ENCODE measurements at places on chromosomes 11 and 22. TPM values are rescaled to one million over a fixed set of nuclear protein-coding genes. Genes with fewer than 3 reads are reported as not detected.
A peak's percentile ranks its signal among the peaks of the same experiment; 100 is the strongest.

DNA sequence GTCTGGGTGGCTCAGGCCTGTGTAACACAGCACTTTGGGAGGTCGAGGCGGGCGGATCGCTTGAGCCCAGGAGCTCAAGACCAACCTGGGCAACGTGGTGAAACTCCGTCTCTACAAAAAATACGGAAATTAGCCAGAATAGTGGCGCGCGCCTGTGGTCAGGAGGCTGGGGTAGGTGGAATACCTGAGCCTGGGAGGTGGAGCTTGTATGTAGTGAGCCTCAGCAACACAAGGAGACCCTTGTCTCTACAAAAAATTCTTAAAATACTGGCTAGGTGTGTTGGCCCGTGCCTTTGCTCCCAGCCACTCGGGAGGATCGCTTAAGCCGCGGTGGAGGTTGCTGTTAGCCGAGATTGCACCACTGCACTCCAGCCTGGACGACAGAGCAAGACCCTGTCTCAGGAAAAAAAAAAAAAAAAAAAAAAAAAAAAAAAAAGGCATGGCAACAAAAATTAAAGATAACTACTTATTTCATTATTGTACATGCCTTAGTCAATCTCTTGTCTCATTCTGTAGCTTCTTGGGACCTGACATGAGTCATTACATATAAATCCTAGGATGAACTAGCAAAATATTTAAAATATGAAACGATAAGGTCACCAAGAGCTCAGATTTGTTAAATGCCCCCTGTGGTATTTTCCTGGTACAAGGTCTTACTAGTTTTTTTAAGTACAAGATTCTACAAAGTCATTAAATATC lies 1.1 kb downstream of the TAF1D start:
- no peaks in the 10 kb centered on the region for H3K27me3 ChIP-seq
- peaks cover 45% of the 10 kb centered on the region for H3K36me3 ChIP-seq
- H3K4me3 ChIP-seq, result peak overlapping the region; percentile 88
- DNase-seq, result peak; percentile 22
- H3K27ac ChIP-seq, result peak overlapping the region; percentile 97

DNA sequence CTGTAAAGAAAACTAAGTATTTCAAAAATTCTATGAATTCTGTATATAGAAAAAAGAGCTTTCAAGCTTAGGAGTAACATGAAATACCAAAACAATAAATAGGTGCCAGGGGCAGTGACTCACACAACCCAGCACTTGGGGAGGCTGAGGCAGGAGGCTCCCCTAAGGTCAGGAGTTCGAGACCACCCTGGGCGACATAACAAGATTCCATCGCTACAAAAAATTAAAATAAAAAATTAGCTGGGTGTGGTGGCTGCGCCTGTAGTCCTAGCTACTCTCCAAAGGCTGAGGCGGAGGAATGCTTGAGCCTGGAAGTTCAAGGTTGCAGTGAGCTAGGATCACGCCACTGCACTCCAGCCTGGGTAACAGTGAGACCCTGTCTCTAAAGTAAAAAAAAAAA lies 21.5 kb downstream of the ZNF280B start:
- DNase-seq, result no peak
- H3K27ac ChIP-seq, result no peak overlapping the region
- no peaks in the 10 kb centered on the region for H3K4me1 ChIP-seq
- peaks cover 8% of the 10 kb centered on the region for H3K36me3 ChIP-seq

GRCh38 chr11:17529844-17530185 lies 14.4 kb downstream of the USH1C start:
- no peak overlapping the region for H3K27ac ChIP-seq
- no peaks in the 10 kb centered on the region for H3K4me1 ChIP-seq
- DNase-seq, result no peak
- H3K4me3 ChIP-seq, result no peak overlapping the region
- H3K27me3 ChIP-seq, result peaks cover 3% of the 10 kb centered on the region

GRCh38 chr22:35431483-35432227 lies 31.7 kb downstream of the MCM5 start:
- H3K4me1 ChIP-seq, result no peaks in the 10 kb centered on the region
- no peaks in the 10 kb centered on the region for H3K27me3 ChIP-seq
- no peak overlapping the region for H3K27ac ChIP-seq
- peaks cover 23% of the 10 kb centered on the region for H3K36me3 ChIP-seq
- no peak overlapping the region for H3K4me3 ChIP-seq

DNA sequence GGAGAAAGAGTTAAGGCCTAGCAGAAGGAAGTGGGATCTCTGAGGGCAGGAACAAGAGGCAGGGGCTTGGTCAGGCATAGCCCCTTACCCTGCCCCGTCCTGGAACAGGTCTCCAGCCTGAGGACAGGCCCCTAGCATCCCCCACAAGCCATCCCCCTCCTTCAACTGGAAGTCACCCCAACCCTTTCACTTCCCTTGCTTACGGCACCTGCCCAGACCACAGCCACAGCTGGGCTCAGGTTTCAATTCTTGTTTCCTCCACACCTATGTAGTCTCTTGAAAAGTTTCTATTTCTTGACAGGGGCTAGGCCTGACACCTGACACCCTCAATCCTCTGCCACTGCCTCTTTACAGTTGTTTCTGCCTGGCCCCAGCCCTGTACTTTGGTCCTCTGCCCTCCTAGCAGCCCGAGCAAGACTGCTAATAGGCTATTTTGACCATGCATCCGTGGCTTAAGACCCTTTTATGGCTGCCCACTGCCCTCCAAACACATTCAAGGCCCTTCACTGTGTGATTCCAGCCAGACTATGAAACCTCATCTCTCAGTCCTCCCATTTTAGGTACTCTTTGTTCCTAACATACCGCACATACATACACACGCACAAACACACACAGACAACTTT lies 10.9 kb upstream of the FCHSD2 start:
- peaks cover 64% of the 10 kb centered on the region for H3K4me1 ChIP-seq
- H3K4me3 ChIP-seq, result no peak overlapping the region
- peak overlapping the region; percentile 63 for H3K27ac ChIP-seq
- H3K27me3 ChIP-seq, result no peaks in the 10 kb centered on the region
- DNase-seq, result peak; percentile 64
- H3K36me3 ChIP-seq, result no peaks in the 10 kb centered on the region

DNA sequence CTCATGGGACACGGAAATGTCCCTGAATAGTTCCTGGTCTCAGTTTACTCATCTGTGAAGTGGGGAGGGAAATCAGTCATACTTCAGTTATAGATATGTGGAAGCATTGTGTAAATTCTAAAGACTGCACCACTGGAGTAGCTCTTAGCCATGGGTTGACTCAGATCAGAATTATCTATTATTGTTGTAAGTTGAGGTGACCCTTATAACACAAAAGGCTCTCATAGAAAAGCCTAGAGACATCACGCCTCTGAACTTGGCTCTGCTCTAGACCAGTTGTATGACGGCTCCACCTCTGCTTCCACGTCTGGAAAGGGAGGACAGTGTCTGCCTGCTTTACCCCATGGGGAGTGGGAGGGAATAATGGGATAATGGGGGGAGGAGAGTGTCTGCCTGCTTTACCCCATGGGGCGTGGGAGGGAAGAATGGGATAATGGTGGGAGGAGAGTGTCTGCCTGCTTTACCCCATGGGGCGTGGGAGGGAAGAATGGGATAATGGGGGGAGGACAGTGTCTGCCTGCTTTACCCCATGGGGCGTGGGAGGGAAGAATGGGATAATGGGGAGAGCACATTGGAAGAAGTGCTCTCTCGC lies 98.2 kb downstream of the AMOTL1 start:
- H3K4me1 ChIP-seq, result no peaks in the 10 kb centered on the region
- no peak overlapping the region for H3K27ac ChIP-seq
- DNase-seq, result no peak
- H3K27me3 ChIP-seq, result no peaks in the 10 kb centered on the region
- H3K4me3 ChIP-seq, result no peak overlapping the region

- no peak overlapping the region for H3K4me3 ChIP-seq
- H3K27me3 ChIP-seq, result no peaks in the 10 kb centered on the region
- DNase-seq, result no peak
- no peak overlapping the region for H3K27ac ChIP-seq
- H3K36me3 ChIP-seq, result peaks cover 2% of the 10 kb centered on the region
Observed at GRCh38 chr22:36879775-36880174, 19.0 kb downstream of the NCF4 start.

DNA sequence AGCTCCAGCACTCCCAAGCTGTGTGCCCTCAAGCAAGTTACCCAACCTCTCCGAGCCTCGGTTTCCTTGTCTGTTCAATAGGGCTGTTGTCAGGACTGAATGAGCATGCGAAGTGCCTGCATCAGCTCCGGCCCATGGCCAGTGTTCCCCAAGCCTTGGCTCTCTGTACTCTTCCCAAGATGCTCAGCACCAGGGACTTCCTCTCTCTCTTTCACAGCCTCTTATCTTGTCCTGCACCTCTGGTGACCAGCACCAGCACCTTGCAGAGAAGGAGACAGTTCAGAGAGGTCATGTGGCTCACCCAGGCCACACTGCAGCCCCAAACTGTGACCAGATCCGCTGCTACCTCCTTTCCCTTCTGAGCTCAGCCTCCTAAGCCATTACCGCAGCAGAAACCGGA lies 120.3 kb upstream of the ANO1 start:
- DNase-seq, result no peak
- no peak overlapping the region for H3K27ac ChIP-seq
- H3K4me3 ChIP-seq, result no peak overlapping the region
- H3K36me3 ChIP-seq, result no peaks in the 10 kb centered on the region

GRCh38 chr22:42773167-42773566 lies 52.5 kb upstream of the A4GALT start:
- H3K4me3 ChIP-seq, result no peak overlapping the region
- no peak for DNase-seq
- H3K27ac ChIP-seq, result no peak overlapping the region
- H3K27me3 ChIP-seq, result no peaks in the 10 kb centered on the region

- no peak overlapping the region for H3K27ac ChIP-seq
- no peaks in the 10 kb centered on the region for H3K36me3 ChIP-seq
- H3K4me3 ChIP-seq, result no peak overlapping the region
- H3K27me3 ChIP-seq, result no peaks in the 10 kb centered on the region
- DNase-seq, result no peak
Observed at GRCh38 chr11:119907122-119907851, 178.3 kb upstream of the NECTIN1 start.

DNA sequence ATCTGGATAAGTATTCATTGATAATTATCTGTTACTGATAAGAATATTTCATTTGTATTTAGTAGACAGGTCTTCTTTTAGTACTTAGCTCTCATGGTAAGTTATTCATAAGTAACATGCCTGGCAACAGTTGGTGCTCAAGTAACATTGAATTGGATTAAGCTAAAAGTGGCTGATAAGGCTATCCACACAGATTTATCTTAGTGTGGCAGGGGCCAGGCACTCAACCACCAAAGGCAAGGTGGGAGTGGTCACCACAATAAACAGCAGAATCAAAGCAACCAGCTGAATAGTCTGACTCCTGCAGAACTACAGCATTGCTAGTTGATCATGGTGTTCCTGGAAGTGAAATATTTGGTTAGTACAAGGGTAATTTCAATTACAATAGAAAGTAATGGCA lies 33.0 kb upstream of the NARS2 start:
- DNase-seq, result no peak
- H3K27ac ChIP-seq, result no peak overlapping the region
- no peaks in the 10 kb centered on the region for H3K4me1 ChIP-seq
- H3K4me3 ChIP-seq, result no peak overlapping the region

- H3K27me3 ChIP-seq, result peaks cover 4% of the 10 kb centered on the region
- no peaks in the 10 kb centered on the region for H3K36me3 ChIP-seq
- no peak overlapping the region for H3K27ac ChIP-seq
Observed at GRCh38 chr11:17601256-17601671, 54.2 kb downstream of the OTOG start.

DNA sequence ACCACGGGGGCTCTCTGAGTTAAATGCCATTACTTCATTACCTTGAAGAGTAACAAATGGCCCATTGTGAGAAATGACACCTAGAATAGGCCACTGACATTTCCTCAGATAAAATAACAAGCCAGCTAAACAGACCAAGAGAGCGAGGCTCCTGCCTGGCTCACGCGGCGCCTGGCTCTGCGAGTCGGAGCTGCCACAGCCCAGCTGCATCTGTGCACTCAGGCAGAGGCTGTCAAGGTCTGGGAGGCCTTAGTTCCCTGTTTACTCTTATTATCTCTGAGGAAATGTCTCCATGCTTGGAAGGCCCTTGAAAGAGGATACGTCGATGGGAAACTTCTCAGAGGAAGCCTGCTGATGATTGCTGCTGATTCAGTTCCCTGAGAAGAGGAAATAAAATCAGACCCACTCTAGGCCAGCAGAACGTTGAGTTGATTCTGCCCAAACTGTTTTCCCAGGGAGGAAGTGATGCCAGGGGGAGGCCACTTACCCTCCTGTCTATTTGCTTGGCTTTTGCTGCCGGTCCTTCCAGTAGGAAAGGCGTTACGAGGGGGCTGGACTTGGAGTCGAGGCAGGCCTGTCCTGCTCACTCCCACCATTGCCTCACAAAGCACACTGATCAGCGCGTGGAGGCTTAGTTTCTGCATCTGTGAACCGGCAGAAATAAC lies 208.8 kb downstream of the TBC1D22A start:
- DNase-seq, result no peak
- no peaks in the 10 kb centered on the region for H3K27me3 ChIP-seq
- no peak overlapping the region for H3K4me3 ChIP-seq
- peaks cover 8% of the 10 kb centered on the region for H3K4me1 ChIP-seq
- peaks cover 29% of the 10 kb centered on the region for H3K36me3 ChIP-seq

GRCh38 chr22:29642694-29643093 lies 39.3 kb downstream of the NF2 start:
- no peak for DNase-seq
- H3K36me3 ChIP-seq, result peaks cover 39% of the 10 kb centered on the region
- no peaks in the 10 kb centered on the region for H3K4me1 ChIP-seq
- H3K4me3 ChIP-seq, result no peak overlapping the region
- H3K27me3 ChIP-seq, result no peaks in the 10 kb centered on the region
- no peak overlapping the region for H3K27ac ChIP-seq

GRCh38 chr22:30720263-30720837 lies 25.7 kb downstream of the OSBP2 start:
- no peak for DNase-seq
- H3K4me1 ChIP-seq, result no peaks in the 10 kb centered on the region
- H3K4me3 ChIP-seq, result no peak overlapping the region

Gene PARVA
- 0.08 TPM for total RNA-seq

Gene MS4A4E
- total RNA-seq, result not detected

Gene MS4A6E
- total RNA-seq, result not detected

Gene HEPHL1
- total RNA-seq, result not detected

Gene OR8G1
- total RNA-seq, result not detected

Gene GRM5
- not detected for total RNA-seq

Gene OR8I2
- not detected for total RNA-seq

Gene IFITM10
- 1.7 TPM for total RNA-seq

Gene FGF19
- total RNA-seq, result not detected

All from CD4-positive, alpha-beta T cell (primary cell).